ENCODE measurements at places on chromosomes 4 and X. TPM values are rescaled to one million over a fixed set of nuclear protein-coding genes. Genes with fewer than 3 reads are reported as not detected.

DGKK gene
- 0.63 TPM for total RNA-seq

RBM41 gene
- total RNA-seq, result 36.0 TPM

WDR17 gene
- 78.6 TPM for total RNA-seq

DGAT2L6 gene
- total RNA-seq, result not detected

GAGE12C gene
- total RNA-seq, result not detected

SHOX gene
- not detected for total RNA-seq

SSX2 gene
- total RNA-seq, result not detected
